Activated T-helper 2 cell treated with anti-CD3 and anti-CD28 coated beads, Interferon-gamma antibody, Interleukin-2, Interleukin-4, amounts not matched to agents 10 μg/mL and 5 μg/mL and 100 μg/mL, durations not matched to agents 14 hours and 24 hours and 36 hours (primary cell): ENCODE measurements at places on chromosomes 4 and X. TPM values are rescaled to one million over a fixed set of nuclear protein-coding genes. Genes with fewer than 3 reads are reported as not detected.
A peak's percentile ranks its signal among the peaks of the same experiment; 100 is the strongest.

Gene DSPP
- total RNA-seq = not detected in 2 replicates

Gene HELT
- total RNA-seq = not detected in 2 replicates

Gene KLHL4
- total RNA-seq = not detected in 2 replicates

GRCh38 chr4:77184974-77185373 is 28.0 kb downstream of the CCNG2 start:
- peaks cover 24% of the 10 kb centered on the region for H3K27me3 ChIP-seq

DNA sequence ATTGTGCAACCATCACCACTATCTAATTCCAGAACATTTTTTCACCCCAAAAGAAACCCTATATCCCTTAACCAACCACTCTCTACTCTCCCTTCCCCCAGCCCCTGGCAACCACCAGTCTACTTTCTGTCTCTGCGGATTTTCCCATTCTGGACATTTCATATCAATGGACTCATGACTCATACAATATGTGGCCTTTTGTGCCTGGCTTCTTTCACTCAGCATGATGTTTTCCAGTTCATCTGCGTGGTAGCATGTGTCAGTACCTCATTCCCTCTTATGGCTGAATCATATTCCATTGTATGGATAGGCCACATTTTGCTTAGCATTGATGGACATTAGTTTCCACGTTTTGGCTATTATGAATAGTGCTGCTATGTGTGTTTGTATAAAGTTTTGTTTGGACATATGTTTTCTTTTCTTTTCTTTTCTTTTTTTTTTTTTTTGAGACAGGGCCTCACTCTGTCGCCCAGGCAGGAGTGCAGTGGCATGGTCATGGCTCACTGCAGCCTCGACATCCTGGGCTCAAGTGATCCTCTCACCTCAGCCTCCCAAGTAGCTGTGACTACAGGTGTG is 335.4 kb downstream of the BCOR start:
- no peak overlapping the region for H3K4me3 ChIP-seq
- DNase-seq = no peak
- no peaks in the 10 kb centered on the region for H3K27me3 ChIP-seq
- no peaks in the 10 kb centered on the region for H3K36me3 ChIP-seq
- peaks cover 32% of the 10 kb centered on the region for H3K4me1 ChIP-seq

GRCh38 chr4:146709956-146710355 is 71.3 kb downstream of the POU4F2 start:
- no peak for DNase-seq
- no peaks in the 10 kb centered on the region for H3K36me3 ChIP-seq
- no peaks in the 10 kb centered on the region for H3K27me3 ChIP-seq
- H3K4me1 ChIP-seq = no peaks in the 10 kb centered on the region

DNA sequence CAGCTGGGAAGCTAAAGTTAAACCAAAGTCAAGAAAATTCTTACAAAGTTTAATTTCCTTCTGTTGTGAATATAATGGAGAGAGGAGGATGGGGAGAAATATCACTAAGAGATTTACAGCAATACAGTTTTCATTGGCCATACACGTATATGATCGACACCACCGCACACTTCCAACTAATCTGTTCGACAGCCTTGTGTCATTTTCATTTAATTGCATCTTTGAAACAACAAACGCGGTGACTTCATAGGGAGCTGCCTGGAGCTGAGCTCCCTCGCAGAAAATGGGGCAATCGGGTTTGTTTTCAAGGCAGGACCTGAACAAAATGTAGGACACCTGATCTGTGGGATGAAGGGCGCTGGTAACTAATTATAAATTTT is 1.3 kb downstream of the PTPN13 start:
- H3K4me1 ChIP-seq = peaks cover 14% of the 10 kb centered on the region
- H3K36me3 ChIP-seq = no peaks in the 10 kb centered on the region
- H3K4me3 ChIP-seq = peak overlapping the region; percentile 68
- no peak overlapping the region for H3K27ac ChIP-seq
- no peak for DNase-seq

DNA sequence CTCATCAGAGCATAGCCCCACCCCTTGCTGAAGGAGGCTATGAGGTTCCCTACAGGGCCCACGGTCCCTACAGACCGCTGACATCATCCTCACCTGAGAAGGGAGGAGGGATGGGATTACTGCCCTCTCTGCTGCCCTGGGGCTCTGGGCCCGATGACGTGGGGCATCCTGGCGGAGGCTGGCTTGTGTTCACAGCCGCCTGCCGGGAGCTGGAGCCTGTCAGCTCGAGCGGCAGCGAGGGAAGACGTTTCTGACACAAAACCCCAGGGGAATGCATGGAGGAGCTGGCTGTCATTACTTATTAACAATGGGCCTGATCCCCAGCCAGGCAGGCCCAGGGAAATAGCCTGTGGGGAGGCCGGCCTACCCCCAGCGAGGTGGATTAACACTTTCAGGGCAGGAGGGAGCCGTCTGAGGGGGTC is 106.6 kb upstream of the ATP6AP2 start:
- H3K27me3 ChIP-seq = peaks cover 12% of the 10 kb centered on the region
- no peak overlapping the region for H3K27ac ChIP-seq
- no peaks in the 10 kb centered on the region for H3K36me3 ChIP-seq
